GM23338 (cell line): ENCODE measurements at places on chromosomes 13 and 19.
A peak's percentile ranks its signal among the peaks of the same experiment; 100 is the strongest.

DNA sequence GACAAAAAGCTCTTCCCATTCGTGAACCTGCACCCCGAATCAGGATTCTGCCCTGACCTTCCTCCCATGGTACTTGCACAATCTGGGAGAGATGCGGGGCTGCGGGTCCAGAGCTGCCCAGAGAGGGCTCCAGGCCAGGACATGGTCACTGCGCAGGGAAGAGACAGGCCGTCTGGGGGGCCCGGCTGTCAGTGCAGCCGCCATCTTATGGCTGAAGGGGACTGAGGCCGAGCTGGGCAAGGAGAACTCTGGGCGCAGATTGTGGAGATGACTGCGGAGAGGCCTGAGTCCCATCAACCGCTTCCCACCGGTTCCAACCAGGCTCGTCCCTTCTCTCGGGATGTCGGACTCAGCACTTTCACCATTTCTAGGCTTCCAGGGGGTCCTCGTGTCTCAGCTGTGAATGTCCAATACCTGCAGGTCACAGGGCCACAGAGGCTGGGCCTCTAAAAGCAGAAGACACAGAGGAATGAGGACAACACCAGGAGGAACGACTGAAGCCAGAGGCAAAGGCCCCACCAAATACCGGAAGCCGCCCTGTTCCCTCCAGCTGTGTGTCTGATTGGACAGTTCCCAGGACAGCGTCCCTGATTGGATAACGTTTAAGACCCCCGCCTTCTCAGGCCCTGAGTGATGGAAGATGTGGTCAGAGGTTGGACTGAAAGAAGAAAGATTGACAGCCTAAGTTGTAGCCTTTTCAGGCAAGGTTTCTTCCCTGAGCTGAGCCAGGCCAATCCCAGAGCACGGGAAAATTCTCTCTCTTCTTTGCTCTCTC lies 117.1 kb upstream of the ZNF91 start:
- no peak for DNase-seq

- no peak for DNase-seq
Observed at GRCh38 chr13:111485491-111486250, 165.2 kb downstream of the TEX29 start.

- DNase-seq, result peak; percentile 28
Observed at GRCh38 chr19:14149509-14149994, 13.2 kb upstream of the ASF1B start.

GRCh38 chr13:39481491-39481890 lies 121.5 kb downstream of the LHFPL6 start:
- no peak for DNase-seq

- DNase-seq, result no peak
Observed at GRCh38 chr13:108195861-108196260, 19.5 kb downstream of the LIG4 start.

DNA sequence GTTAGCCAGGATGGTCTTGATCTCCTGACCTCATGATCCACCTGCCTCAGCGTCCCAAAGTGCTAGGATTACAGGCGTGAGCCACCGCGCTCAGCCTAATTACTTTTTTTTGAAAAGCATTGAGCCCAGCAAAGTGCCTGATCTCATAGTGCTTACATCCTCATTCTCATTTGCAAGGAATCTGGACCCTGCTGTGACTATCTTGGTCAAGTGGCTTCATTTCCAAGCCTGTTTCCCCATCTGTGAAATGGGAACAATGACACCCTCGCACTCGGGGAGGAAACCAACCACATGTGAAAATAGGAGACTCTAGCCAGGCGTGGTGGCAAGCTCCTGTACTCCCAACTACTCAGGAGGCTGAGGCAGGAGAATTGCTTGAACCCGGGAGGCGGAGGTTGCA lies 1.6 kb upstream of the PLEKHA4 start:
- no peak for DNase-seq

DNA sequence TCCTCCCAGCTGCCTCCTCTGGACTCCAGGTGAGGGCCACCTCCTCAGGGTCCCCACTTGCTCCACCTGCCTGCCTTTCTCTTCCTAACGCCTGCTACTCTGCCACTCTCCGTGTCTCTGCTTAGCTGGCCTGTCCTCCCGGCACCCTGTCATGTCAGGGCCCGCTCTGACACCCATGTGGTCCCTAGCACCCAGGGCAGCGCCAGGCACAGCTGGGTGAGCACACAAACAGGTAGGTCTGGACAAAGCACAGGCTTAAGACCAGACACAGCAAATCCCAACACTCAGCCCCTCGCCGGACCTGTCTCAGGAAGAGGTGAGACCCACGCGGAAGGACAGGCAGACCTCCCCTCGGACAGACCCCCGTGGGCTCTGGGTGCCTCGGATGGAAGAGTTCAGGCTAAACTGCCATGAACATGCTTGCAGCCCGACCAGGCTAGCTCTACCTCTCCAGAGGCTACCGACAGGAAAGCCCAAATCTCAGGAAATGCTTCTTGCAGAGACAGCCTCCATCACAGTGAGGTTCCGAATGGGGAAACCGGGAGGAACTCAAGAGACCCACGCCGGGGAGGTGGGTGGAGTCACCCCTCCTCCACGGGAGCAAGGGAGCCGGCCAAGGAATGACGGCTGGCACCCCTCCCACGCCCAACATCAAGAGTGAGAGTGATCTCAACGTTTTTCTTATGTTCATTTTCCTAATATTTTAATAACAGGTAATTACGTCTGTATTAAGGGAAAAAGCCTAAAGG lies 12.5 kb downstream of the ZNF787 start:
- no peak for DNase-seq

DNA sequence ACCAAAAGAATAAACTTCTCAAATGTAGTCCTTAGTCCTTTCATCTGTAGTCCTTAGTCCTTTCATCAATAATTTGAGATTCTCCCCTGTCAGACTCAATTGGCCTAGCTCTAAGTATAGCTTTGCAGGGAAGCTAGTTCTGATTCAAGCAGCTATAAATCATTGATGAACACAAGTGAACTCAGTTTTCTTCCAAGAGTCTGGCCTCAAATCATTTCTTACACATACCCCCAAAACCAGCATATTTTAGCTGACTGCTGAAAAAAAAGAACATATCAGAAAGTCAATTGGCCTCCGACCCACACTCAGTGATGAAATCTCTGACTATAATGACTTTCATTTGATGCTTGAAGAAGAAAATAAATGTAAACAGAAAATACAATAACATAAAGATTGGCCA lies 64.9 kb downstream of the TNFSF11 start:
- DNase-seq, result no peak

DNA sequence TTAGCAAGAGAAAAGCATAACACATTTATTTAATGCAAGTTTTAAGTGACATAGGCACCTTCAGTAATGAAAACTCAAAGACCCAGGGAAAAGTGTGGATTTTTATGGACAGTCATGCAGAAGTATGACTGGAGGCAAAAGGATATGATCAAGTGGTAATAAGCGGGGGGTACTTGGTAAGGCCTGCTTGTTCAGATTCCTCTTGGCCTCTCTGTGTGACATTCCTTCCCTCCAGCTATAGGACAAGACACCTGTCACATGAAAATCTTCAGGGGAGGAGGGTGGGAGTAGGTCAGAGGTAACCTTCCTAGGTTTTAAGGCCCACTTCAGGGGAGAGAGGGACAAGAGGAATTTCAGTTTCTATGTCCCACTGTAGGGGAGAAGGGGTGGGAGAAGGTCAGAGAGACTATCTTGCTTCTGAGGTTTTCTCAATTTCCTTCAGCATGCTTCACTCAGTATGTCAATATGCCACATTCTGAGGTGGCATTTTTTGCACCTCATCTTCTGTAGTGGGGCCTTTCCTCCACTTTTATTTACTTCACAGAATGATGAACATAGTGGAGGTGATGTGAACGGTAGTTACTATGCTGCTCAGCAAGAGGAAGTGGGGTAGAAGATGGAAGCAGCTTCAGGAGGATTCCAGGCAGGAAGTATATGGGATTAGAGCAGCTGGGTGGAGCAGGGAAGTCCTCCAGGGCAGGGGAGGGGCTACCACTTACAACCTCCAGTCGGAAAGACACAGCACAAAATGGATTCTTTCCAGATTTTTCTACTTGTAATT lies 73.2 kb upstream of the RFC3 start:
- no peak for DNase-seq

GRCh38 chr13:98445340-98446233 lies 131.3 kb downstream of the STK24 start:
- peak; percentile 91 for DNase-seq

- no peak for DNase-seq
Observed at GRCh38 chr13:113219256-113219940, 10.0 kb downstream of the CUL4A start.

- DNase-seq, result peak; percentile 22
Observed at GRCh38 chr13:48411841-48412531, 927 bp downstream of the LPAR6 start.

- DNase-seq, result peak; percentile 32
Observed at GRCh38 chr13:114179087-114179658, at the start of gene CFAP97D2. CFAP97D2 (plus strand) TSS chr13:114179257; CDS start chr13:114179331, 74 bp downstream.

GRCh38 chr19:50666346-50667176 lies 17.3 kb downstream of the C19orf81 start:
- DNase-seq, result no peak

GRCh38 chr19:41930926-41931592 lies 2.8 kb upstream of the ERFL start:
- DNase-seq, result peak; percentile 87

DNA sequence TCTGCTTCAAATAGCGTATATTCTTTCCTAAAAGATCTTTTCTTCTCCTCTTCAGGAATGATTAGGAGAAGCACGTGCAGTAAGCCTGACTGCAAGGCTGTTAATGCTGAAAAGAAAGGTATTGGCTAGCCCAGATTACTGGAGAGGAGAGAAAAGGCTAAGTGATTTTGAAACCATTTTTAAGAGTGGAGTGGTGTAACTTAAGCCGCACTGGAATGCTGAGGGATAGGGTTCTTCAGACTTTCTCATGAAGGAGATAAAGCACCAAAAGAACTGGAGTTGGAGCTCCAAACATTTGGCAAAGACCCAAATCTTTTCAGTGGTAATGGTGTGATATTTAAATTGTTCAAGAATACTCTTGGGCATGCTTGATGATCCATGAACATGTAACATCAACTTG lies 388.3 kb downstream of the COG6 start:
- DNase-seq, result no peak

GRCh38 chr13:47039106-47039505 lies 142.3 kb upstream of the HTR2A start:
- no peak for DNase-seq

DNA sequence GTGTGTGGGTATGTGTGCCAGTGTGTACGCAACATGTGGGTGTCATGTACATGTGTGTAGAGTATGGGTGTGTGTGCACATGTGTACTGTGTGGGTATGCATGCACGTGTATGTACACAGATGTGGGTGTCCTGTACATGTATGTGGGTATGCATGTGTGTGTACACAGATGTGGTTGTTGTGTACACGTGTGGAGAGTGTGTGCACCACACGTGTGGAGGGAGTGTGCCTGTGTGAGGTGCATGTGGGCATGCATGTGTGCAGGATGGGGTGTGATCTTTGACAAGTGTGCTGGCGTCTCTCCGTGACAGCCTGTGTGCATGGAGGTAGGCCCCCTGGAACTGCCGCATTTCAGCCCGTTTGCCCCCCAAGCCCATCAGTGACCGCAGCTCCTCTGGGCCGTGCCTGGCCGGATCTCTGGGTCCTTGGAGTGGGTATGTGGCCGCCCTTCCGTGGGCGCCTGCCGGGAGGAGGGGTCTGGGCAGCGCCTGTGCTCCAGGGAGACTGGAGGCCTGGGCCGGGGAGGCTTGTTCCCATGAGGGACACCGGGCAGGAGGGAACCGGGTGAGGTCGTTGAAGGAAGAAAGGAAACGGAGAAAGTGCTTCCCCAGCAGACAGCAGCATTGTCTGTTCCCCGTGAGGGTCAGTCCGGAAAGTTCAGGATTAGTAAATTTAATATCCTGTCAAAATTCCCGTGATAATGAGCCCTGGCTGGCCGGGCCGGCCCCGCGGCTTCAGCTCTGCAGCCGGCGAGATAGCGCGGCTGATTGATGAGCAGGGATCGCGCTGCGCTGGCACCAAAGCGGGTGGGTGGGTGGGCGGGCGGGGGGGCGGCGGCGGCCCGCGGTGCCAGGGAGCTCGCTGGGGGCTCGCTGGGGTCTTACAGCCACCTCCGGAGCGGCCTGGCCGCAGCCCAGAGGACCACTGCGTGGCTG lies 91.1 kb upstream of the SOX1 start:
- no peak for DNase-seq

- DNase-seq, result no peak
Observed at GRCh38 chr13:21608961-21609360, 5.0 kb upstream of the MICU2 start.

DNA sequence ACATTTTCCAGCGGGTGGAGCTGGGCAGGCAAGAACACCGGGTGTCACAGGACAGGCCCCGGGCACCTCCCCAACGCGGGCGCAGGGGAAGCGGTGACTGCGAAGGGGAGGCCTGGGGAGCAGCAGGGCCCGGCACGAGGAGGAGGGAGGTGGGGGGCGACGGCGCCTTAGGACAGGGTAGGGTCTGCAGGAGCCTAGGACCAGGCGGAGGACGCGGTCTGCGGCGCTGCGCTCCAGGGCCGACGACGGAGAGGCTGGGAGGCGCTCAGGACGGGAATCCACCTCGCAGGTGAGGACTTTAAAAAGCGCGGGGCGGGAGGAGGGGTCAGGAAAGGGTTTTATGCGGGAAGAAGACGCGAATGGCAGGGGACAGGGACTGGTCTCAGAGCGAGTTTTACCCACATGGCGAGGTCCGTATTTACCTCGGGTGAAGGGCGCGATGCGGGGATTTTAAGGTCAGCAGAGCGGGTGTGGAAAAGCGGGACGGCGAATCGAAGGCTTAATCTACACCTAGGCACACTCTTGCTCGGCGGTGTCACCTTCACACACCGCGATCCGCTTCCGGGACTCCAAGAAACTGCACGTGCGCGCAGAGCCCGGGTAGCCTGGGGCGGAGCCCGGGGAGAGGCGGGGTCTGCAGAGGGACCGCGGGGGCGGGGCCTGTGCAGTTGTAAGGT lies 13.5 kb downstream of the ERVV-2 start:
- peak; percentile 97 for DNase-seq

DNA sequence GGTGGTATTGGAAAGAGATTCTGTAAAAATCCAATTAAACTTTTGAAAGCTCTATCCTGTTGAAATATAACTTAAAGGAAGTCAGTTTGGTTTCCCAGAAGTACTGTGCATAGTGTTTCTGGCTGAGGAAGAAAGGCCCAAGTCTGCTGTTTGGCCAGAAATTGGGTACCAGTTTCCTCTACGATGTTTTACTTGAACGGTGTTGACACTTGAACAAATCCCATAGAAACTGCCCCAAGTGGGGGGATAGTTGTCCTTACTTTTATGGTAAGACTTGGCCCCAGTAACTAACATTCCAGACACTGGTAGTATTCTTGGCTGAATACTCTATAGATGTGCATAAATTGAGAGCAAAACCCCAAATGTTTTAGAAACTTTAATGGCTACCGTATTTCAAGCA lies 14.2 kb downstream of the KLF5 start:
- no peak for DNase-seq

DNA sequence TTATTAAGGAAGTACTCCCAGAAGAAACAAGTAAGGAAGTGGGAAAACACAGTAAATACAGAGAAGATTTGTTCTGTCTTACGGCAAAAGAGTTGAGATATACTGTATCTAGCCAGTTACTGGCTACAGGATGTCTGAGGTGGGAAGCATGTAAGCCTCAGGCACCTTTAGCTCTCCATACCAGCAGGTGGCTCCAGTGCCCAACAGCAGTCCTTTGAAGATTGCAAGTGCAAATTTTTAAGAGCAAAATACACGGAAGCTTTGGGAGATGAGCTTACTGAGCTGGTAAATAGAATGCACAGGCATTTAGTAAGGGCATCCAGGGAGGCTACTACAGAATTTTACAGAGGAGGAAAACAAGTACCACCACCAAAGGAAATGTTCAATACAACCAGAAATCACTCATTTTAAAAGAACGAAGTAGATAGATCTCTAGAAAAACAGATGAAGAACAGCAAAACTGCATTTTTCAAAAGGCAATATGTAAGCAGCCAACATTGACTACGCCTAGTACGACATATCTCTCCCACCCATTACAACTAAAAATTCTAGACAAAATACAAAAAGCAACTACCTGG lies 57.9 kb upstream of the VSTM2B start:
- peak; percentile 69 for DNase-seq
